Transverse colon (tissue), 4 donors: ENCODE measurements at places on chromosomes 16 and 17.
A peak's percentile ranks its signal among the peaks of the same experiment; 100 is the strongest.

- DNase-seq, result no peak
These were observed 10.4 kb downstream of the CANT1 start for GRCh38 chr17:78999056-78999768.

GRCh38 chr16:65624229-65624628 lies 502.4 kb upstream of the CDH11 start:
- no peak for DNase-seq

DNA sequence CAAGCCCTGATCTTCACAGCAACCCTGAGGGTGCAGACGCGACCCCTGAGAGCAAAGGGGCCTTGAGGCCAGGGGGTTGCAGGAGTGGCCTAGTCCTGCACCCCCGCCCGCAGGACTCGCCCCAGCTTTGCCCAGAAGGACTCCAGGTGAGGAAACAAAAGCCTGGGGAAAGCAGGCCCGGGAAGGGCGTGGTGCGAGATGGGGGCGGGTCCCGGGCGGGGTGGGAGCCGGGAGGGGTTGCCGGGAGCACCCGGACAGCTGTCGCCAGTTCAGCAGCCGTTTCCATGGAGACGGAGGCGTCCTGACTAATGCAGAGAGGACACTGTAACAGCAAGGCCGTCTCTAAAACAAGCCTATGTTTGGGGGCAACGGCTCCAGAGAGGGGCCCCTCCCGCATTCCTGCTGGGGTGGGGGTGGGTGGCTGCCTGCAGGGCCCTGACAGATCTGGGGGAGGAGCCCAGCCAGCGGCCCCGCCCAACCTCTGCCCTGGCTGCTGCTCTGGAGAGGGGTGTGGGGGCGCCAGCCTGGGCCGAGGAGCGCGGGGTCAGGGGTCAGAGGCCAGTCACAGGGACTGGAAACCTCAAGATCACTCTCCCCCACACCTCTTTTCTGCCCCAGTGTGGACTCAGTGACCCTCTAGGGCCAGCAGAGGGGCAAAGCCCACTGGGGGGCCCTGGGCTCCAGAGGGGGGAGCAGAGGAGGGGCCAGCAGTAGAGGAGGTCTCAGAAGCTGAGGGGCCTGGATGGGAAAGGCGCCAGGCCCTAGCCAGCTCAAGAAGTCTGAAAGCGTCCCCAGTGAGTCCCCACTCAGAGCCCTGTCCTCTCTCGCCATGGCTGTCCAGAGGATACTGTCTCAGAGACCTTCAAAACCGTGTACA lies 3.1 kb upstream of the TPPP3 start:
- peak; percentile 92 for DNase-seq

- DNase-seq, result no peak
These were observed 59.0 kb downstream of the PHKB start for GRCh38 chr16:47519996-47520679.

- no peak for DNase-seq
These were observed 243.9 kb upstream of the MYOCD start for GRCh38 chr17:12421646-12422306.

- no peak for DNase-seq
These were observed 20.8 kb downstream of the MYOCD start for GRCh38 chr17:12686486-12686885.

DNA sequence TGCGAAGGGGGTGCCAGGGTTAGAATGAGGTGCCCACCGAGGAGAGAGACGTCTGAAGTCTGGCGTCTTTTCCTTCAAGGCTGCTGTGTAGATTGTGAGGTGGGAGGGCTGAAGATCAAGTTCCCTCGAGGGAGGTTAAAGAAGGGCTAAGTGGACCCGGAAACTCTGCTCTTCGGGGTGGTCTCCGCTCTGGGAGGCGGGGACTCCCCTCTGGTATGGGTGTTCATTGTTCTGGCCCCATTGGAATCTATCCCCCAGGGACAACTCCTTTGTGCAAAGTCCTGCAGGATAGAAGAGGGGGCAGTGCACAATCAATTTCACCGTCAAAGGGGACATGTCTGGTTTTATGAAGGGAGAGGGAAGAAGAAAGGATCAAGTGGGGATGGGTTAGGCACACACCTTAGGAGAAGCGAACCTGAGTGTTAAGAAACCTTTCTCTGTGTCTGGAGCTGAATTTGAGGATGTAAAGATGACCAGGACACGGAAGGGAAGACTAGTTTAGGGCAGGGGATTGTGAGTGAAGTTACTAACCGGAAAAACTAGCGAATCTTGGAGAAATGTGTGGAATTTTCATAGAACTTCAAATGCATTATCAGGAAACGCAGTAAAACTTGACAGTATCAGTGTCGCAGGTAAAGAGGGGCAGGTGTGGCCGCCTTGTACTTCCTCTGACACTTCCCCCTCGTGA lies 809 bp upstream of the RAB34 start:
- DNase-seq, result no peak

DNA sequence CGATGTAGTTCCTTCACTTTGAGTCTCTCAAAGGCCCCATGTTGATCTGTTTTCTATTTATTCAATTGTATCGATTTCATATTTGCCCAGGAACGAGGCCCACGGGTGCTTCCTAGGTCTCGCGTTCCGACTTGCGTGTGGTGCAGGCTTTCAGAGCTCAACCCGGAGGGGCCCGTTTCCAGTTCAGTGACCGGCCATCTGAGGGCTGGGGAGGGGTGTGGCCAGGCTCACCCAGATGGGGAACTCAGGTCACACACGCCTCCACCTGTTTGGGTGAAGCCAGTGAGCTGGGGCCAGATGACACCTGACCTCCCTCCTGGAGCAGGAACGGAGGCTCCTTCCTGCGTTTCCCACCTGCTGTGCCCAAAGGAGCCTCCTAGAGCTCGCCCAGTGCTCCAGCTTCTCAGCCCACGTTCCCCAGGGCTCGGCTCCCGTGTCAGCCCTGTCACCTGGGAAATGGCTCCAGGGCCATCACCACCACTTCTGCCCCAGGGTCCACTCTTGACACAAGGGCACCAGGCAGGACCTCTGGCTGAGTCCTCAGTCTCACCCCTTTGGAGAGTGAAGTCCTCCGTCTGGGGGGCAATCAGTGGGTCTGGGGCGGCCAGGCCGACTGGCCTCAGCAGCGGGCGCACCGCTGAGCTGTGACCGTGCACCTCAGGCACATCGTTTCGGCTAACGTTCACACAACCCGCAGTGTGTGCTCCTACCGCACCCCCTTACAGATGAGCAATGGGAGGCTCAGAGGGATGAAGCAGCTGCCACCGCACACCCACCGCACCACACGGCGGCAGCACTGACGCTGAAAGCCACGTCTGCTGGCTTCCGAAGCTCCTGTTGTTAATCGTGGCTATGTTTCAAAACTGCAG lies 18.0 kb downstream of the FOXF1 start:
- DNase-seq, result no peak

DNA sequence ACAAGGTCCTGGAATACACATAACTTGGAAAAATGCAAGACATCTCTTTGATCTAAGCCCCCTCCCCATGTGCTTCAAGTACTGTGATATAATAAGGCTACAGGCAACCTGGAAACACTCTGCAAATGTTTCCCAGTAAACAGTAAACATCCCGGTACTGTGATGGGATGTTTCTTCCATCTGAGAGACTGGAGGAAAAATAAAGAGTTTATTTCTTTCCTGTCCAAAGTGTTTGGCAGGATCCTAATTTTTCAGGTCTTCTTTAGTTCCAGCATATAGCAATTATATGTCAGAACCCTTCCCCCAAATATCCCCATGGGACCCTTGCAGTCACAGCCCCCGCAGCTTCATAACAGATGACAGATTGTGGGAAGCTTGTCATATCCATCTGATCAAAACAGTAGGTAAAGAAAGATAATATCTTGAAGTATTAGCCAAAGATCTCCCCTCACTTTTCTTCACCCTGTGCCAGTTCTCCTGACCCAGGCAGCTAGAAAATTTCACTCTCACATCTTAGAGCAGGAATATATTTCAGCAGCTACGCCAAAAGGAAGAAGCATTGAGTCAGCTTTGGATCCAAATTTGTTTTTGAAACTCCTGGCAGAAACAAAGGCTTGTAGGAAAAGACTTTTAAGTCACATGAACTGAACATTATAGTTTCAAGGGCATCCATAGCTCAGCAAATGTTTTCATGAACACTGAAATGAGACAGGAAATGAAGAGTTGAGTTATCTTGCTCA lies 141.3 kb downstream of the HS3ST3A1 start:
- DNase-seq, result no peak

GRCh38 chr17:17153709-17154108 lies 52.4 kb downstream of the PLD6 start:
- no peak for DNase-seq

DNA sequence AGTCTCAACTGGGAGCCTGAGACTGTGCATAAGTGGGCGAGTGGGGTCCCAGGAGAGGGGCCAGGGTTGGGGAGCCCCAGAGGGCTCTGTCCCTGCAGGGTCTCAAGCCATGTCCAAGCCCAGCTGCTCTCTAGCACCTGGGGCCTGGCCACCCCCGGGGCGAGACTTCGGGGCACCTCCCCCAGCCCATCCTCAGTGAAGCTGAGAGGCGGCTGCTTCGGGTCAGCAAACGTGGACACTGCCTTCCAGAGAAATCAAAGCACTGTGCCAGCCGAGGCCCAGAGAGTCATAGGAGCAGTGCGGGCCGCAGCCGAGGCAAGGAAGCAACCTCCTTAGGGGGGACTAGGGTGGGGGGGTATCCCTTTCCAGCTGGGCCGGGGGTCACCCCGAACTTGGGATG lies 77.5 kb downstream of the ENGASE start:
- DNase-seq, result no peak

DNA sequence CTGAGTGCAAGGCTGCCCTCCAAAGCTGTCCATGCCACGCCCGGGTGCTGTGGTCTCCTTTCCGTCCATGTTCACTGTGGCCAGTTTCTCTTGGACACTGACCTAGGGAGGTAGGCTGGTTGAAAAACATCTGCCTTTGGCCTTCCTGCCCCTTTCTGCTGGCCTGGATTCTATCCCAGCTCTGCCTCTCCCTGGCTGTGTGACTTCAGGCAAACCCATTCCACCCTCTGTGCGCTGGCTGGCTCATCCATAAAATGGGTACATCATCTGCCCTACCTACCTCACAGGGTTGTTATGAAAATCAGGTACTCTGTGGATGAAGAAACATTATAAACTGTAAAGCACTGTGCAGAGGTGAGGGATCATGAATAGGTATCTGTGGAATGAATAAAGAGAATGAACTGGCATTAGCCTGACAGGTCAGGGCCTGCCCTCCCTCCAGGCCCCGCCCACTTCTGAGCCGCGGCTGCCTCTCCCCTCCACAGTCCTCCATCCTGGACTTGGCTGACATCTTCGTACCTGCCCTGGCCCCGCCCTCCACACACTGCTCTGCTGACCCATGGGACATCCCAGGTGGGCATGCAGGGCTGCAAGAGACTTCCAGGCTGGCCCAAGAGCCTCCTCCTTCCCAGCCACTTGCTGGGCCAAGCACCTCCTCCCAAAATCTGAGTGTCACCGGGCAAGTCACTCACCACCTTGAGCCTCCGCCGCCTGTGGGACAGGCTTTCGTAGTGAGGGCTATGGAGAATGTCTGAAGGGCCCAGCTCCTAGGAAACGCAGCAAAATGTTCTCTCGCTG lies 7.0 kb upstream of the SPATA20 start:
- DNase-seq, result peak; percentile 76
